ENCODE measurements at places on chromosomes 2 and 18. TPM values are rescaled to one million over a fixed set of nuclear protein-coding genes. Genes with fewer than 3 reads are reported as not detected.

TLX2 gene
- total RNA-seq: 1.3 TPM

LCT gene
- total RNA-seq: 0.62 TPM

HYCC2 gene
- total RNA-seq: 27.9 TPM

TRIP12 gene
- total RNA-seq: 373 TPM

CERS6 gene
- 59.4 TPM for total RNA-seq

DYSF gene
- 6.8 TPM for total RNA-seq

LBX2 gene
- total RNA-seq: 1.4 TPM

ELOA2 gene
- 4.4 TPM for total RNA-seq

FBLN7 gene
- 0.79 TPM for total RNA-seq

REG3G gene
- 22.3 TPM for total RNA-seq

IRS1 gene
- 5.9 TPM for total RNA-seq

GDF7 gene
- 1.1 TPM for total RNA-seq

TGFBRAP1 gene
- 16.3 TPM for total RNA-seq

E2F6 gene
- total RNA-seq: 24.3 TPM

RALB gene
- total RNA-seq: 88.7 TPM

TUBA3E gene
- total RNA-seq: 129 TPM

AMER3 gene
- total RNA-seq: 3.5 TPM

SNRNP200 gene
- total RNA-seq: 202 TPM

KATNAL2 gene
- total RNA-seq: 36.8 TPM

CTIF gene
- 41.5 TPM for total RNA-seq

LYPD1 gene
- 1.3 TPM for total RNA-seq

UGT1A10 gene
- 0.68 TPM for total RNA-seq

FSHR gene
- total RNA-seq: 22.6 TPM

SOS1 gene
- total RNA-seq: 40.6 TPM

TYMS gene
- 24.4 TPM for total RNA-seq

GPN1 gene
- 28.8 TPM for total RNA-seq

EML6 gene
- 17.3 TPM for total RNA-seq

GREB1 gene
- total RNA-seq: 136 TPM

PJVK gene
- total RNA-seq: 31.7 TPM

HOXD1 gene
- 5.5 TPM for total RNA-seq

IL37 gene
- total RNA-seq: 1.5 TPM

ZNF396 gene
- 7.3 TPM for total RNA-seq

MAP3K19 gene
- 6.8 TPM for total RNA-seq

B4GALT6 gene
- total RNA-seq: 14.9 TPM

HOXD11 gene
- 1.7 TPM for total RNA-seq

CD226 gene
- 3.0 TPM for total RNA-seq

SFTPB gene
- total RNA-seq: not detected

LYG2 gene
- total RNA-seq: 1.7 TPM

PLA2R1 gene
- 5.3 TPM for total RNA-seq

FEZ2 gene
- total RNA-seq: 63.6 TPM

SRD5A2 gene
- 1.3 TPM for total RNA-seq

ALPP gene
- total RNA-seq: 0.87 TPM

IAH1 gene
- total RNA-seq: 86.0 TPM

CDK5R2 gene
- 1.6 TPM for total RNA-seq

SCN9A gene
- total RNA-seq: 85.7 TPM

FTCDNL1 gene
- 9.7 TPM for total RNA-seq

TFCP2L1 gene
- total RNA-seq: 5.1 TPM

DLGAP1 gene
- 93.8 TPM for total RNA-seq

C2orf42 gene
- 61.6 TPM for total RNA-seq

CHRNG gene
- total RNA-seq: not detected

VPS4B gene
- 30.9 TPM for total RNA-seq

STRN gene
- total RNA-seq: 37.1 TPM

DUSP2 gene
- total RNA-seq: 16.5 TPM

ALLC gene
- total RNA-seq: 8.1 TPM

DIS3L2 gene
- total RNA-seq: 80.7 TPM

CYTIP gene
- total RNA-seq: 9.1 TPM

FHOD3 gene
- 46.8 TPM for total RNA-seq

Measured in testis (tissue), 5 donors.